Left cardiac atrium (tissue), 4 donors: ENCODE measurements at places on chromosomes 13 and 19. TPM values are rescaled to one million over a fixed set of nuclear protein-coding genes. Genes with fewer than 3 reads are reported as not detected.

- no peak for DNase-seq
Observed at GRCh38 chr19:51125421-51126075, 842 bp downstream of the SIGLEC9 start.

DNA sequence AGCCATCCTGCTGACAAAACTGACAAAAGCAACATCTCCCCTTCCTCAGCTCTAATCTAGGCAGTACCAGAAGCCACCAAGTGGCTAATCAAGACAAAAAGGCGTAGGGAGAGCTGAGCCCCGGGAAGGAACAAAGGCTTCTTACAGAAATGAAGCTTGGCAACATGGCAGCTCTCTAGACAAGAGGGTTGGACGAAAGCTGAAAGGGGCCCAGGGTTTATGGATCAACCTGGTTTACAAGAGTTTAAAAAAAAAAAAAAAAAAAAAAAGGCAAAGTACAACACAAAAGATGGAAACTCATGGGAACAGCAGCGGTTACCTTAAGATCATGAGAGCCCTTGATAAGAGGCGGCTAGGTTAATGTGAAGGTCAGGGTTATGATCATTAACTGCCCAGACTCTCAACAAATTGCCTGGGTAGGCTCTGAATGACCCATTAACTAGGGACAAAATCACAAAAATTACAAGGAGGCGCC lies 14.0 kb downstream of the ZC3H4 start:
- no peak for DNase-seq

PDX1 gene
- not detected for total RNA-seq

DNA sequence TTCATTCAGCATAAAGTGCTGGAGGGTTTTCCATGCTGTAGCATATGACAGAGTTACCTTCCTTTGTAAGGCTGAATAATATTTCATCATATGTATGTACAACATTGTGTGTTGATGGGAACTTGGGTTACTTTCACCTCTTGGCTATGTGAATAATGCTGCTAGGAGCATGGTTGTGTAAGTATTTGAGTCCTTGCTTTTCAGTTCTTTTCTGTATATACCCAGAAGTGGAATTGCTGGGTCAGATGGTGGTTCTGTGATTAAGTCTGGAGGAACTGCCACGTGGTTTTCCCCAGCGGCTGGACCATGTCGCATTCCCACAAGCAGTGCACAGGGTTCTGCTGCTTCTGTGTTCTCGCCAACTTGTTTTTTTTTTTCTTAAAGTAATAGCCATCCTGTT lies 101.2 kb upstream of the TEX29 start:
- DNase-seq, result peak; percentile 48

GRCh38 chr19:48350856-48351255 lies 12.9 kb downstream of the TMEM143 start:
- DNase-seq, result no peak

GRCh38 chr19:33953023-33953422 lies 156.4 kb downstream of the KCTD15 start:
- DNase-seq, result no peak

GRCh38 chr13:40667622-40667978 lies 1.2 kb upstream of the FOXO1 start:
- DNase-seq, result peak; percentile 39

DNA sequence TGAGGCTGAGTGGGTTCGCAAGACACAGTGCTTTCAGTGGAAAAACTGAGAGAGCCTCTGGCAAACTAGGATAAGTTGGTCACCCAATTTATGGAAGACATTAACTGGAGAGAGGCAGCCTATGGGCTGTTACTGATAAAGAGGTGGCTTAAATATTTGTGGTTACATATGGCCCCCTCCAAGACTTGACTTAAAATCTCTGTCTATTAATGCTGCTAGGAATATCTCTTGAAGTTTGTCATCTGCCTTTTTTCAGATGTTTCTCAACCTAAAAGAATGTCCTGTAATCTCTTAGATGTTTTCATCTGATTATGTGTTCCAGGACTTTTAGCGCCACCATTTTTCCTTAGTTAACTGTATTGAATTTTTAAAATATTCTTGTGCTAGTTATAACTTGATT lies 54.6 kb downstream of the NAA16 start:
- DNase-seq, result no peak

DNA sequence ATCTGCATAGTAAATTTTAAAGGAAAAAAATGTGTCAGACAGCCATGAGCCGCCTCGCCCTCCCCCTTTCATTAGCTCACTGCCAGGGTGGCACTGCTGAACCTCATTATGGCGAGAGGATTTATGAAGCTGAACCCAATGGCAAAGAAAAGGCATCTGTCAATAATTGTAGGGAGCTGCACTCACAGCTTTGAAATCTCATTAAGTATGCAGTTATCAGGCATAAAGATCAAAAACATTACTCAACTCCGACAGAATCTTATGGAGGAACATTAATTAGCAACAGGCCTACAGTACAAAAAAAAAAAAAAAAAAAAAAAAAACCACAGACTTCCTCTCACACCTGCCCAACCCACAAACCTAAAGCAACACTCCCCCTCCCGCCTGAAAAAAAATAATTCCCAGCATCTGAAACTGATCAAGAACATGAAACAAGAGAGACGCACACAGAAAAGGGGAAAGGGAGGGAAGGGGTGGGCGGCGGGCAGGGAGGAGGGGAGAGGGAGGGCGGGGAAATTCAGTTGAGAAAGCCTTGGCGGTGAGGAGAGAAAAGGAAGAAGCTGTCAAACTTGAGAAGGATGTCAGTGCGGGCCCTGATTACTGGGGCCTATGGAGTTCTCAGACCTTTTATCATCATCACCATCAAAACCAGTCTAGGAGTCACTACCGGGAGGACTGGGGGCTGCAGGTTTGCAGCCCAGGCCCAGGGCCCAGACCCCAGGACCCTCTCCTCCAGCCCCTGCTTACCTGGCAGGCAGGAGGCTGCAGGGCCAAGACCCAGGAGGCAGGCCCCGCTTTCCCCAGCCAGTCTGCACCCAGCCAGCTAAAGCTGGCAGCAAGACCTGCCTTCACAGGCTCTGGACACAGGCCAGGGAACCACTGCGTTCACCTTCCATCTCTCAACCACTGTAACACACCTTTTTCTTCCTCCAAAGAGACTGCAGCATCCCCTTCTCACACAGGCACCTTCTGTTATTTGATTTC lies 8.9 kb downstream of the TSHZ3 start:
- no peak for DNase-seq

DNA sequence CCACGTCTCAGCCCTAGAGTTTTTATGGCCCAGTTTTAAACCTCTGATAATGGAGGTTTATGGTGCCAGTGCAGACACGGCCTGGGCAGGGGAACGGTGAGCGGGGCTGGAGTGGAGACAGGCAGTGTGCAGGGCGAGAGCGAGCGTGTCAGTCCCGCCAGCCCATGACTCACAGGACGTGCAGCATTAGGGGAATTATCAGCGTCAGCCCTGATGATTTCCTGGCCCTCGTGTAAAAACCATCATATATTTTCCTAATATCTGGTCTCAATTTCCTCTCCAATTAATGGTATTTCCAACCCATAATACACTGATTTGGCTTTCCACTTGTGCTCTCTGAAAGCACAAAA lies 104.6 kb upstream of the VSTM2B start:
- no peak for DNase-seq

DNA sequence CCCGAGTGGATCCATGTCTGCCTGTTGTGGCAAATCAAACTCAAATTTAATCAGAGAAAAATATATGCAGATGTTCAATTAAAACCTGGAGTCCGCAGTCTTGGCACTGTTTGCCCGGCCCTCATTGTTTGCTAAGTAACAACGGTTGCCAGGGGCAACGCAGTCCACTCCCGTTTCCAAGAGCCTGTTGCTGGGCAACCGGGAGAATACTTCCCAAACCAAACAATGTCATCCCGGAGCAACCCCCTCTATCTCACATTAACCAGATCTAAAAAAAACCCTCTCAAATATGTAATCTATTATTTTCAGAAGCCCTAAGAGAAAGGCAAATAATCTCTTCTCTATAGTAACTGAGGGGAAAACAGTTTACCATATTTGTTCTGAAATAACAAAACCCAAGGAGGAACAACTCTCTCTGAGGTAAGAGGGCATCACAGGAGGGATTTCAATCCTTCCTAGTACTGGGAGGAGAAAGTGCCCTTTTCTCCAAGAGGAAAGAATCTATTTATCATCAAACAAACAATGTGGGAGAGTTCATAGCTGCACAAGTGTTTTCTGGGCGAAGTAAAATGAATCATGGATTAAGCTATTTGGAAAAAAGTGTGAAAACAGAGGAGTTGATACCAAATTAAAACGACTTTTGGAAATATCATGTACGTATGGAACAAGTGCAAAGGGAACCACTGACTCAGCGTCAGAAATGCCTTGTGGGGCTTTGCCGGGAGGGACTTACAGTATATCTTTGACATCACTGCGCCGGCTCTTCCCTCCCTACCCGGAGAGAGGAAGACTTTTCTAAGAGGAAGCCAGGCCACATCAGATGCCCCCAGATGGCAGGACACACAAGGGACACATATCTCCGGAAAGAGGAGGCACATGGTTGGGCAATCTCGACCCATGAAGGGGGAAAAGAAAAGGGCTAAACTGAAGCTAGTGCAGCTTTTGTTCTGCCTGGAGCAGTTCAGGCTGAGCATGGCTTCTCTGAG lies 43.3 kb downstream of the RFX2 start:
- DNase-seq, result peak; percentile 99

DNA sequence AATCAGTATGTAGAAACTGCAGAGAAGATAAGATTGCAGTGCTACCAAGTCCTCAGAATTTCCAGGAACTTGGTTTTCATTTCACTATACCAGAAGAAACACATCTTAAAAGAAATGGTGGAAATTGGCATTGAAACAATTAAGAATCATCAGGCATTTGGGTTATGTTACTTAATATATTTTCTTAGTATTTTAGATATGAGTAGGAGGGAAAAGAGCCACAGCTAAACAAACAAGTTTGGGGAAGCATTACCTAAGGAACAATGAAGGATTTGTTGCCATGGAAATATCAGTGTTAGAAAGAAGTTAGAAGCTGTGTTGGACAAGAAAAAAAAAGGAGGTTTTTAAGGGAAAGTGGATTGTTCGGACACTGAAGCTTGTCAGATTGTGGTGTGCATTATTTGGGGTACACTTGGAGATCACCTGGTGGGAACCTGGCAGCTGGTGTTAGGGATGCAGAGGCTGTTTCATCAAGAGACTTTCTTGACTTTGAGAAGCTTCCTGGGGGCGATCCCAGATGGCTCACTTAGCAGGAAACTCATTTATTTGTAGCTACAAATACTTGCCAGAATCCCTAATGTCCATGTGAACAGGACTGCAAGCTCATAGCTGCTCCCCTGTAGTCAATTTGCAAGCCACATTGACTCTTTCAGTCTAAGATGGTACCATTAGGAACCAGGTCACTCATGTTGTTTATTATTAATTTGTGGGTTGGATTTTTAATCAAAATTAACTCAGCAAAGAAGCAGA lies 246.7 kb downstream of the RFC3 start:
- DNase-seq, result no peak

DNA sequence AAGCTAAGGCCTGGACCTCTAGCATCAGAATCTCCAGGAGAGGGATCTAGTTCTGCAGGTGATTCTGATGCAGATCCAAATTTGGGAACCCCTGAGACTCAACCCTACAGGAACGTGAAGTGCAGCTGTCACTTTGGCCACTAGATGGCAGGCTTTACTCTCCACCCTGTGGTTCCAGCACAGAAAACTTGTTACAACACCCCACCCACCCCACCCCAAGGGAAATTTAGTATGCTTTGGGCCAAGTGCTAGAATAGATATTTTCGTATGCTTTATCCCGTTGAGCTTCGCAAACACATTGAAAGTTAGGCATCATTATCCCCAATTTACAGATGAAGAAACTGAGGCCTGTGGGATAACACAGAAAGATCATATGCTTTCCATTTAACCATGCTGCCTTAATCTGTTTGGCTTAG lies 232.0 kb downstream of the B3GLCT start:
- DNase-seq, result peak; percentile 48

DNA sequence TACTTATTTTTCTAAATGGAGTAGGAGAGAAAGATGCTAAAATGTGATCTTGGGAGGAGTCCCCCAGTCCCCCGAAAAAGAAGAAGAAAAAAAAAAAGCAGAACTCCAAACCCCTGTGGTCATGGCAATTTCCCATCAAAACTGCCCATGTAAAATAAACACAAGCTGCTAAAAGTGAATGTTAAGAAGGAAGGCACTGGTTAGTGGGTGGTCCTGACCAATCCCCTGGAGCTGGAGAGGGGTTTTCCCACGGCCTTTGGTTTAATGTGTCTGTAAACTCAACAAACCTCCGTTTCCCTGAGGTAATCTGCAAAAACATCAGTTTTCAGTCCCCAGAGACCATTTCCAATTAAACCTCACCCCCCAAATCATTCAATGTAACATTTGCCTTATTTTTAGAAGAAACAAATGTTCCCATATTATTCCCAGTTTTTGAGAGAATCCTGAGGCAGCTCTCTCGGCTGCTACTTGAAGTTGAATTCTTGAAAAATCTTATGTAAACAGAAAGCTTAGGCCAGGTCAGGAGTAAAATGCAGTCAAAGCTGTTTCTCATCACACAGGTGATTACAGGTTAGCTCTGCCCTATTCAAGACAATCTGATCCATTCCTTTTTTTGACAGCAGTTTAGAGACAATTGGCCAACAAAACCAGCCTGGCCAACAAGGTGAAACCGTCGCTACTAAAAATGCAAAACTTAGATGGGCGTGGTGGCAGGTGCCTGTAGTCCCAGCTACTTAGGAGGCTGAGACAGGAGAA lies 17.0 kb downstream of the RAB3D start:
- DNase-seq, result no peak

DNA sequence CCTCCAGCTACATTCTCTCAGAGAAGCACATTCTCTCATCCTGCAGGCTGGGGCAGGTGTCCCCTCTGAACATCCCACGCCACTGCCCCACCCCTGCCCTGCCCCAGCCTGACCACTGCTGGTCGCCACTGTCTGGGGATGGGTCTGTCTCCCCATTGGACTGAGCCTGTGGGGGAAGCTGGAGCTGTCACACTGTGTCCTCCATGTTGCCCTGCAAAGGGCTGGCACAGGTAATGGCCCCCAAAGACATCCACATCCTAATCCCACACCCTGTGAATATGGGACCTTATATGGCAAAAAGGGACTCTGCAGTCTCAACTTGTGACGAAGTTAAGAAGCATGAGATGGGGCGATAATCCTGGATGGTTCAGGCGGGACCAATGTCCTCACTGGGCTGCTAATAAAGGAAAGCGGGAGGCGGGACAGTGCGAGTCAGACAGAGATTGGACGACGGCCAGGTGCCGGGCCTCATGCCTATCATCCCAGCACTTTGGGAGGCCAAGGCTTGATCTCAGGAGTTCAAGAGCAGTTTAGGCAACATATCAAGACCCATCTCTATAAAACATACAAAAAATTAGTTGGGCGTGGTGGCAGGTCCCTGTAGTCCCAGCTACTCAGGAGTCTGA lies 9.1 kb downstream of the AP2S1 start:
- DNase-seq, result peak; percentile 77

GRCh38 chr13:113495494-113496210 lies 5.1 kb upstream of the DCUN1D2 start:
- no peak for DNase-seq

PEAK3 gene
- 2.3 TPM for total RNA-seq

ZNF443 gene
- total RNA-seq, result 2.0 TPM

DNA sequence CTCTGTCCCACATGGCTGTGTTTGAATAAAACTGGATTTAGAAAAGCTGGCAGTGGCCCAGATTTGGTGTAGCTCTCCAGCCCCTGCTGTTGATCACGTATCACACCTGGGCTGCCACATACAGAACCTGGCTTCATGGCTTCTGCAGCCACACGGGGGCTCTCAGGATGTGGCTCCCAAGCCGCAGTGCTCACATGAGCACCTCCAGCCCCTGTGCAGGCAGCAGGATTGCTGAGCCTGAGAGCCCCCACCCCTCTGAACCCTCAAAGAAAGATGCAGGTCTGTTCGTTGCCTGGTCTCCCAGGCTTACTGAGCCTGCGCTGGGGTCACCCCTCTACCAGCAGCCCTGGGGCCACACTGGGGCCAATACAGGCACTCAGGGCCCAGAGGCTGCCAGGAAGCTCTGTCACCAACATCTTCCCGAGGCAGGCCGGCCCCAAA lies 2.7 kb downstream of the PLEKHF1 start:
- no peak for DNase-seq

CFD gene
- total RNA-seq, result 861 TPM
